Central memory CD8-positive, alpha-beta T cell (primary cell): ENCODE measurements at places on chromosomes 1 and 21.

DNA sequence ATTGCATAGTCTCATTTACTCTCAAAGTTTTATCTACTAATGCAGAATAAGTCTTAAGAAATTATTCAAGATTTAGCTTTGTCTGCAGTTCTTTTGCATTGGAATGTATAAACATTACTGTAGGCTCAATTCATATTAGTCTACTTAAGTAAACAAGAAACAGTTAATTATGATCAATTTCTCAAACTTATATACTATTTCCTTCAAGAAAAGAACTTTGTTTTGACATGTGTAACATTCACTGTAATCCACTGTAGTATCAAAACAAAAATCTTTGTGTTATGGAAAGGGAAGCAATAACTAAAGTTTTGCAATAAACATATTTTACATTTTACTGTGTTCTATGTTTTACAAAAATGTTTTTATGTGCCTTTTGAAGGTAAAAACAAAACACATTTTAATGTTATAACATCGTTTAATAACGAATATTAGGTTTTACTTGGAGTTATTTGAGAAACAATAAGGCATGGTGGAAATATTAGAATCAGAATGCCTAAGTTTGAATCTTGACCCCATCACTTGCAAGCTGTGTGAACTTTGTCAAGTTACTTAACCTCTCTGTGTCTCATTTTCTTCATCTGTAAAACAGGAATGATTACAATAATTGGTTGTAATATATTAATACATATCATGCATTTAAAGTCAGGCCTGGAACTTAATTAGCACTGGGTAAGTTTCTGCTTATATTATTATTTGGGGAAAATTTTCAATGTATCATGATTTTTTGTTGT lies 77.0 kb upstream of the DPH5 start:
- DNase-seq, result no peak

- DNase-seq, result no peak
Measured at GRCh38 chr21:45867041-45867666, 114.4 kb upstream of the COL6A1 start.

GRCh38 chr21:34623516-34623915 lies 8.6 kb upstream of the RCAN1 start:
- DNase-seq, result no peak

DNA sequence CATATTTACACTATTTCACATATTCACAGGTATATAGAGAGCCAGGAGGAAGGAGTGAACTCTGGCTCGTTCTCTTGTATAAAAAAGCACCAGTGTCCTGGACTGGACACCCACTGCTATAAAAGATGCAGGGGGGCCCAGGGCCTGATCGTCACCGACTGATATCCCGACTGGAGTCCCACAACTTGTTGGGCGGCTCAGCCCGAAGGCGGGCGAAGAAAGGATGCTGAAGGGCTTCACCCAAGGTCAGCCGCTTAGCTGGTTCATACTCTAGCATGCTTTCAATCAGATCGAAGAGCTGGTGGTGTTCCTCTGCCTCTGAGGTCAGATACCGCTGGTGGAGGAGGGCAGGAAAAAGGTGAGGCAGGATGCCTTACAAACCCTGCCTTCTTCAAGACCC lies 907 bp upstream of the SCAMP3 start:
- no peak for DNase-seq

DNA sequence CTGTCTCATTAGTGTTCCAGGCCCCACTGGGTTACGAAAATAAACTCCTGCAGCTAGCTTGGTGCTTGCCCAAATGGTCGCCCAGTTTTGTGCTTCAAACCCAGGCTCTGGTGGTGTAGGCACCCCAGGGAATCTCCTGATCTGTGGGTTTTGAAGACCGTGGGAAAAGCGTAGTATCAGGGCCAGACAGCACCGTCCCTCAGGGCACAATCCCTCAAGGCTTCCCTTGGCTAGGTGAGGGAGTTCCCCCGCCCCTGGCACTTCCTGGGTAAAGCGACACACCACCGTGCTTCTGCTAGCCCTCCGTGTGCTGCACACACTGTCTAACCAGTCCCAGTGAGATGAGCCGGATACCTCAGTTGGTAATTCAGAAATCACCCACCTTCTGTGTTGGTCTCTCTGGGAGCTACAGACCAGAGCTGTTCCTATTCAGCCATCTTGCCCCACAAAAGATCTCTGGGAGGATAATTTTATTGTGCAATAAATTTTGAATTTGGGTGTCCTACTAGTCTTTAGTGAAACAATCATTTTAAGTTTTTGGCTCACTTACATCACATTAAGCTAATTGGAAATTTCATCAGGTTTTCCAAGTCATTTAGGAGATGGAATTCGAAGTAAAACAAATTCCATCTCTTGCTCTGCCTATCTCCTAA lies 9.4 kb upstream of the SLC25A24 start:
- no peak for DNase-seq

- no peak for DNase-seq
Measured at GRCh38 chr1:229690662-229691061, 64.6 kb downstream of the URB2 start.

GRCh38 chr1:36306210-36306901 lies at the start of gene SH3D21:
Gene SH3D21 (plus strand): TSS chr1:36306368. CDS start chr1:36306421, 53 bp downstream.
- no peak for DNase-seq
